ENCODE measurements at places on chromosomes 11 and 22.

DNA sequence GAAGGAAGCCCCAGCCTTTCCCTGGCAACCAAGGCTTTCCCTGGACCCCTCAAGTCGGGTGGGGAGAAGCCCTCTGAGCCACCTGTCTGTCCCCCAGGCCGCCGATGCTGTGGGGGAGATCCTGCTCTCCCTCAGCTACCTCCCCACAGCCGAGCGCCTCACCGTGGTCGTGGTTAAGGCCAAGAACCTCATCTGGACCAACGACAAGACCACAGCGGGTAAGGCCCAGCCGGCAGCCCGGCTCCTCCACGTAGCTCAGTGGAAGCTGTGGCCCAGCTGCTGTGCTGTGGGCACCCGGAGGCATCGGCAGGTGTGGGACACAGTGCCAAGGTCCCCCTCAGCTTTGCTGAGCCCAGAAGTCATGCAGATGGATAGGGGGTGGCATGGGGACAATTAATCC is 12.2 kb upstream of the RHOD start:
- DNase-seq: no peak

DNA sequence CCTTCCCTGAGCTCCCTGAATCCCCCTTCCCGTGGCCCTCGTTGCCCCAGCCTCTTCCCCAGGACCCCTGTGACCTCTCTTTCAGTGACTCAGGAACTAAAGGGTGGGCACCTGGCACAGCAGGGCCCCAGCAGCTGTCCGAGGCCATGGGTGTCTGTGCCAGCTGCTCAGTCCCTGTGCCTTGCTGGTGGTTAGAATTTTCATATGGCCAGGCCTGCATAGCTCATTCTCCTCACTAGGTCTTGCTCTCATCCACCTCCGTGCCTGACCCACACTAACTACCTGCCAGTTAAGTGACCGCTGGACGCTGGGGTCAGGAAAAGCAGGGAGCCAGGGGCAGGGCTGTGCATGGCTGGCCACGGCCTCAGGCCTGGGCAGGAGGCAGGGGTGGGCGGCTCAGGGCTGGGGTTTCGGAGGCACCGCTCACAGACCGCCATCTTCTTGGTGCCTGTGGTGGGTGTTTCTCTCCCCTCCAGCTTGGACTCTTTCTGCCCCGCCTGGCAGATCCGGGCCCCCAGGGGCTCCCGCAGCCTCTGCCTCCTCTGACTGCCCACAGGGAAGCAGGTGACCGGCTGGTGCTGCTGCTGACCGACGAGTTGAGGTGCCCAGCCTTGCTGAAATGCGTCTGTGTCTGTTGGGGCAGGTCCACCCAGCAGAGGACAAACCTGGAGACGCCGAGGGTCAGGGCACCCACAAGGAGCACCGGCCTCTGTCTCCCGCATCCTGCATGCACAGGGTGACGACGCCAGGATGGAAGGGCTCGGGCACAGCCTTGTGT is 20.3 kb downstream of the MRGPRD start:
- no peak for DNase-seq

DNA sequence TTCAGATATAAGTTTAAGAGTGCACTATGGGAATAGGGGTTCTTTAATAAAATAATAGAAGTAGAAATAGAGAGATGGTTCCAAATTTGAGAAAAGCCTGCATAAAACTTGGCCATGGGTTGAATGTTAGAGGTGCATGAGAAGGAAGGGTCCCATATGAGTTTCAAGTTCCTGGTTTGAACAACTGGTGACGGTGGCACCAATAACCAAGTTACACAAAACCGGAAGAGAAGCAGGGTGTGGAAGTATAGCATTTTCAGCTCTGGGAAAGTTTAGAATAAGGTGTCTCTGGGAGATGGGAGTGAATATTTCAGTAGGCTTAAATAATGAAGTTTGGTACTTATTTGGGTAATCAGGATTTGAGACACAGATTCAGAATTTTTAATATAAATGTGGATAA is 2.4 kb downstream of the CASP1 start:
- no peak for DNase-seq

DNA sequence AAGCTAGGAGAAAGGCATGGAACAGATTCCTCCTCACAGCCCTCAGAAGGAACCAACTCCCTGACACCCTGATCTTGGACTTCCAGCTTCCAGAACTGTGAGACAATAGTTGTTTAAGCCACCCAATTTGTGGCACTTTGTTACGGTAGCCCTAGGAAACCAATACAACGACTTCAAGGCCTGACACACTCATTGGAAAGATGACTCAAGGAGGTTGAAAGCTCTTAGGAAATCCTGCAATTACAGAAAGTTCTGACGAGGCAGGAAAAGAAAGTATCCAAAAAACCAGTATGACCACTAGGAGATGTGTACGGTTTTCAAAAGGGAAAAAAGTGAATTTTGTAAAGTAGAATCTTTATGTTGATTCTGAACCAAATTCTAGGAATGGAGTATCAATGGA is 161.4 kb downstream of the SWAP70 start:
- no peak for DNase-seq

DNA sequence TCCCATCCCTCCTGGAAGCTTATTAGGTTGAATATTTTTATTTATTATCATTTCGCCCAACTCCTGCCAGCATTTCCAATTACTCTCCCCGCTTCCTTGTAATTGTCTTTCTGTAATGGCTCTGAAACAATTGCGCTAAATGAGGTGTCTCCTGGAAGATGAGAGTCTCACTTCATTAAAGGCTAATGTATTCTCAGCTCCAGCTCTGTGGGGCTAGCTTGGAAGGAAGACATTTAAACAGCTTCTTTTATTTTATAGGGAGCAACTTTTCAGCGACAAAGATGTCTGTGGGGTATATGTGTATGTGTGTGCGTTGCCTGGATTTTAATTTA is 86.6 kb downstream of the PKNOX2 start:
- DNase-seq: no peak

DNA sequence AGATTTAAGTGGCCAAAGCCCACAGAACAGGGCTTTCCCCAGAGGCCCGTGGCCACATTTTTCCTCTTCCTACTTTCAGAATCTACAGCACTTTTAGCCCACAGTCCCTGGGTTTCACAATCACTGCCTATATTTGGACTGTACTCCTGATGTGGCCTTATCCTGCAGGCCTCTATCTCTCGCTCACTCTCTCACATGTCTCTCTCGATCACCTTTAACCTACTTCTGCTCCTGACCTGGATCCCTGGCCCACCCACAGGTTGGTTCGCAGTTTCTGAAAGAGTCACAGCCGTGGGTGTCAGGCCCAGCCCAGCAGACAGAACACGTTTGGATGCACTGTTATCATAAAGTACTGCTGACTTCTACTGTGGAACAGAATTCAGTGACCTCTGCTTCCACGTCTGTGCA is 55.5 kb downstream of the LARGE1 start:
- no peak for DNase-seq
